Colonic mucosa (tissue), 4 donors: ENCODE measurements at places on chromosomes 13 and 19. TPM values are rescaled to one million over a fixed set of nuclear protein-coding genes. Genes with fewer than 3 reads are reported as not detected.

FXYD3 gene
- total RNA-seq = 2,836 TPM

EXOC3L2 gene
- 1.6 TPM for total RNA-seq

MATK gene
- total RNA-seq = 0.66 TPM

ZNF444 gene
- total RNA-seq = 20.5 TPM

CGB8 gene
- not detected for total RNA-seq

FPR1 gene
- 2.5 TPM for total RNA-seq

NCR1 gene
- not detected for total RNA-seq

GRK1 gene
- not detected for total RNA-seq

TMEM238 gene
- 78.1 TPM for total RNA-seq
